ENCODE measurements at places on chromosomes 1 and 21.

DNA sequence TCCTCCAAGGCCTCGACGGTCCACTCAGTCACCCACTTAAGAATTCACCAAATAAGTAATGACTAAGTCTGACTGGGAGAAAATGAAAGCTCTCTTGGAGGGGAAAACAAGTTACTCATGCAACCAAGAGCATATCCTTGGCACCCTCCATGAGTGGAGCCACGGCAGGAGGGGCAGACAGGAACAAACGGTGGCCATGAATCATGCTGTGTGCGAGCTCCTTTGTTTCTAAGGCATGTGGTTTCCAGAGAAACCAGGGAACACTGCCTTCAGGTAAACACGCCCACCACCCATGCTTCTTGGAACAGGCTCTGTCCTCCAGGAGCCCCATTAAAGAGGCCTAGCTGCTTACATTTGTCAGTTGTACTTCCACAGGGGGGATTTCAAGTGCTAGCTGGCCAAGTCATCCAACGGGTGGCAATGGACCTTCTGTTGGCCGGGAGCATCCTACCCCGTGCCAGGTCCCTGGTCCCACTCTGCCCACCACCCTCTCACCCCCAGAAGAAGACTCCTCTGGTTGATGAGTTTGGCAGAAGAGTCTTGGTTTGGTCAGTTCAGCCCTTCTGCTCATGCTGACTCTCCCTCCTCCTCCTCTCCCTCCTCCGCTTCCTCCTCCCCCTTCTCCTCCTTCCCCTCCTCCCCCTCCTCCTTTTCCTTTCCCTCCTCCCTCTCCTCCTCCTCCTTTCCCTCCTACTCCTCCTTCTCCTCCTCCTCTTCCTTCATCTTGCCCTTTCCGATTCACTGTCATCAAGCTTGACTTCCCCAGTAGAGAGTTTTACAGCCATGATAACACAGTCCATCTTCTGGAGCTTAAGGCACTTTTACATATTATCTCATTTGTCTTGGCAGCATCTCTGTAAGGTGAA, 107.6 kb downstream of the CCDC185 start:
- peak; percentile 42 for DNase-seq

GRCh38 chr1:205319081-205320018, 2.2 kb downstream of the NUAK2 start:
- peak; percentile 29 for DNase-seq

DNA sequence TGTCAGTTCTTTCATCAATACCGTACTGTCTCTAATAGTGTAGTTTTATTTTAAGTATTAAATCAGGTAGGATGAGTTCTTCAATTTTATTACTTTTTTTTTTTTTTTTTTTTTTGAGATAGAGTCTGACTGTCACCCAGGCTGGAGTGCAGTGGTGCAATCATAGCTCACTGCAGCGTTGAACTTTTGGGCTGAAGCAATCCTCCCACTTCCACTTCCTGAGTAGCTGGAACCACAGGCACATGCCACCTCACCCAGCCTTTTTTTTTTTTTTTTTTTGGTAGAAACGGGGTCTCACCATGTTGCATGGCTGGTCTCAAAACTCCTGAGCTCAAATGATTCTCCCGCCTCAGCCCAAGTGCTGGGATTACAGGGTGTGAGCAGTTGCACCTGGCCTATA, 44.3 kb downstream of the INAVA start:
- no peak for DNase-seq

- peak; percentile 37 for DNase-seq
Observed at GRCh38 chr1:156705321-156705917, at the start of gene CRABP2. Gene CRABP2 (minus strand): TSS chr1:156705583. CDS start chr1:156705446, 137 bp downstream.

DNA sequence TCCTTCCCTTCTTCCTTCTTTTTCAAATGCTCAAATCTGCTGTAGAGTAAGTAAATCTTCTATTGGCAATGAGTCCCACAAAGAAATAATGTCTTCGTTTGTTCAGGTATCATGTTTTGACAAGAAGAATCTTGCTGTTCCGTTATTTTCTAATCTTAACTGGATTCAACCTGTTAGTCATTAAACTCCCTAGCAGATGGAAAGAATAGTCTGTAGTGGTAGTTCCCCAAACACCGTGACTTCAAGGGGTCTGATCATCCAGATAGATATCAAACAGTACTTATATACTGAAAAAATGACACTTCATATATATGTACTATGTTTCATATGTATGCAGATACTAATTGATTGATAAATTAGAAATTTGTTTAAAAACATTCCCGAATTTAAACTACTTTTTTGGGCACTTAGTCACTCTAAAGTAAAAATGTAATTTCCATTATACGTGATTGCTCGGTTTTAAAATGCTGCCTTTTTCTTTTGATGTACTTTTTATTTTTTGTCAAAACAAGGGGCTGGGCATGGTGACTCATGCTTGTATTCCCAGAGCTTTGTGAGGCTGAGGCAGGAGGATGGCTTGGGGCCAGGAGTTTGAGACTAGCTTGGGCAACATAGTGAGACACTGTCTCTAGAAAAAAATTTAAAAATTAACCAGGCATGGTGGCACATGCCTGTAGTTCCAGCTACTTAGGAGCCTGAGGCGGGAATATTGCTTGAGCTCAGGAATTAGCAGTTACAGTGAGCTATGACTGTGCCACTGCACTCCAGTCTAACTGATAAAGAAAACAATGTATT, 335.7 kb upstream of the SNX7 start:
- no peak for DNase-seq

DNA sequence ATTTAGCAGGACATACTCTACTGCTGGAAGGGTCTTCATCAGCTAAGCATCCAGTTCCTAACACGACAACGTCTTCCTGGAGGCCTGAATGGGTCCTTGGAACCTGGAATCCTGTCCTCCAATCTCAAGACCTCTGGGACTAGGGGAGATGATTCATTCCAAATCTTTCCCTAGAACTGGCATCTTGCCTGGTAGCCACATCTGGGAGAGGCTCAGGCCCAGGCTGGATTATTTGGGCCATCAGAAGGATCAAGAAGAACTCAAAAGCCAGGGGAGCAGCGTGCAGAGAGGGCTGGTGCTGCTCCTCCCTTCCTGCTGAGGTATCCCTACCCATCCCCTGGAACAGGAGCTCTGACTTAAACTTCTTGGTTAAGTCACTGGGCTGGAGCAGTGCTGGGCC, 2.8 kb upstream of the PHLDA3 start:
- DNase-seq, result no peak

- DNase-seq, result no peak
Observed at GRCh38 chr1:2788506-2789163, 12.9 kb downstream of the TTC34 start.

- DNase-seq, result no peak
Observed at GRCh38 chr1:24764848-24765247, 19.6 kb downstream of the CLIC4 start.

- DNase-seq, result no peak
Observed at GRCh38 chr21:22516230-22516629, 1518.0 kb downstream of the NCAM2 start.

DNA sequence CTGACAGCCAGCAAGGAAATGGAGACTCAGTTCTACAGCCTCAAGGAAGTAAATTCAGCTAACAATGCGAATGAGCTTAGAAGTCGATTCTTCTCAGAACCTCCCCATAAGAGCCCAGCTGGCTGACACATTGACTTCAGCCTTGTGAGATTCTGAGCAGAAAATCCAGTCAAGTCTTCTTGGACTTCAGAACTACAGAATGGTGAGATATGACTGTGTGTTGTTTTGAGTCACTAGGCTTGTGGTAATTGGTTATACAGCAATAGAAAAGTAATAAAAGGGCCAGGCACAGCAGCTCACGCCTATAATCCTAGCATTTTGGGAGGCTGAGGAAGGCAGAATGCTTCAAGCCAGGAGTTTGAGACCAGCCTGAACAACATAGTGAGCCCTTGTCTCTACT, 161.8 kb upstream of the IVNS1ABP start:
- DNase-seq, result no peak

- no peak for DNase-seq
Observed at GRCh38 chr1:59132295-59132694, 164.6 kb upstream of the FGGY start.

- DNase-seq, result no peak
Observed at GRCh38 chr1:234507626-234508387, 28.8 kb upstream of the TARBP1 start.

DNA sequence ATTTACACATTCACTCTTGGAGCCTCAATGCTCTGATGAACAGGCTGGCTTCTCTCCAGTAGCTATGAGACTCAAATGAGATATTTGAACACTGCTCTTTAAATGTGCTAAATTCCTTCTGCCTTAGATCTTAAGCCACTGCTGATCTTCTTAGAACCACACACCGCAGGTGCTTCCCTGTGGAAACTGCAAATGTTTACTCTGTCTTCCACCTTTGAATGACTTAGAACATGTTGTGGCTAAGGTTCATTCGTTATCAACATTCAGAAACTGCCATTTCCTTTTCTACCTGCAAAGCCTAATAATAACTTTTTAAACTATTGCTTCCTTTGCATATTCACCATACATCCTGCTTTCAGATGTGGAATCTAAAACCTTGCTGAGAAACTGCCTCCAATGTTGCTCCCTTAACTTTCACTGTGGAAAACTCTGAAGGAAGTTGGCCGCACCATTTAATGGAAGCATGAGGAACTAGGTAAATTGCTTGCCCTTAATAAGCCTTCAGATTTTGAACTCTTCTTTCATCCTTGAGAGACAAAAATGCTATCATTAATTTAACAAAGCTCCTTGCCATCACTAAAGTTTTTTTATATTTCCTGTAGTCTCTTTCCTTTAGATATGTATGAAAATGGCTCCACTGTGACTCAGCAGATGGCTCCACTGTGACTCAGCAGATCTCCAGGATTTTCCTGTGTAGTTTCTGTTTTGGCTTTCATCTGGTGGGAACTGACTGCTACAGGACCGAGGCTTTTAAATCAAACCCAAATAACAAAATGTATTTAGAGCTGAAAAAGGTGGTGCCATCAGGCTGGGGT, 143.8 kb downstream of the TNFSF18 start:
- DNase-seq, result no peak

DNA sequence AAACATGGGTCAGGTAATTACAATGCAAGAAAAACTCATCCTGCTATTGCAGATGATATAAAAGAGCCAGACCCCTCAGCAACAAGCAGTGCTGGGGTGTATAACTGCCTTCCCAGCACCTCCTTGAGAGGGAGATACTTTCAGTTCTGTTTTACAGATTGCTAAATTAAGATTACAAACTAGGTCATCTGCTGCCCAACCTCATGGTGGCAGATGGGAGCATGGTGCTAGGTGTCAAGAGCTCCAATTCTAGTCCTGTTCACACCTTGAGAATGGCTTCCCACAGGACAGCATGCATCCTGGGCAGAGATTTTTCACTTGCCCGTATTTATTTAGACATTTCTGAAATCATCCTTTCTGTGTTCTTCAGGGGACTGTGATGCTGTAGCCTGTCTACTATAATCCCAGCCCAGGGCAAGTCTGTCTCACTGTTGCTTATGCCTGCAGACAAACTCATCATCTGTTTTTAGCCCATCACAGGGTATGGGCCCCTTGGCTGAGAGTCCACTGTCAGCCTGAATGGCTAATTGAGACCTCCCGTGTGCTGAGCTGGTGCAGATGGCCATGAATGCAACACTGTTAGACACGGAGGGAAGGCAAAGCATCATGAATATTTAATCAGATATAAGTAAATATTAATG, 40.2 kb upstream of the PBX1 start:
- no peak for DNase-seq

GRCh38 chr1:230702934-230703678, 10.8 kb downstream of the AGT start:
- DNase-seq, result no peak

DNA sequence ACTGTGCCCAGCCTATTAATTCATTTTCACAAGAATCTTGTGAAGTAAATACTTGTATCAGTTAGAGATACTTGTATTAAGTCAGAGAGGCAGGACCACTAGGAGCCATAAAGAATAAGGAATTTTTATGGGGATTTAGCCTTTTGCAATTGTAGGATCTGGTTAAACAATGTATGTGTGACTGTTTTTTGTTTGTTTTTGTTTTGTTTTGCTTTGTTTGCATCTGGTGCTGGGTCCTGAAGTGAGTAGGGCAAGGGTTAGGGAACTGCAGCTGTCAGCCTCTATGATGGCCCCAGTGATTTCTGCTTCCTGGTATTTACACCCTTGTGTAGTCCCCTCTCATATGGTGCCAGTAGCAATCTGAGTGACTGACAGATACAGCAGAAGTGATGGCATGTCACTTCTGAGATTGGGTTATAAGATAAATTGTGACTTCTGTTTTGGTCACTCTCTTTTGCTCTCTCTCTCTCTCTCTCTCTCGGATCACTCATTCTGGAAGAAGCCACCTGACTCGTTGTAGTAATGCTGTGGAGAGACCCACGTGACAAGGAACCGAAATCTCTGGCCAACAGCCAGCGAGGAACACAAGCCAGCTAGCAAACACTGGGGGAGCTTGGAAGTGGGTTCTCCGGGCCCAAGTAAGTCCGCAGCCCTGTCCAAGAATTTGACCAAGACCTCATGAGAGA, 96.2 kb upstream of the MARK1 start:
- no peak for DNase-seq

DNA sequence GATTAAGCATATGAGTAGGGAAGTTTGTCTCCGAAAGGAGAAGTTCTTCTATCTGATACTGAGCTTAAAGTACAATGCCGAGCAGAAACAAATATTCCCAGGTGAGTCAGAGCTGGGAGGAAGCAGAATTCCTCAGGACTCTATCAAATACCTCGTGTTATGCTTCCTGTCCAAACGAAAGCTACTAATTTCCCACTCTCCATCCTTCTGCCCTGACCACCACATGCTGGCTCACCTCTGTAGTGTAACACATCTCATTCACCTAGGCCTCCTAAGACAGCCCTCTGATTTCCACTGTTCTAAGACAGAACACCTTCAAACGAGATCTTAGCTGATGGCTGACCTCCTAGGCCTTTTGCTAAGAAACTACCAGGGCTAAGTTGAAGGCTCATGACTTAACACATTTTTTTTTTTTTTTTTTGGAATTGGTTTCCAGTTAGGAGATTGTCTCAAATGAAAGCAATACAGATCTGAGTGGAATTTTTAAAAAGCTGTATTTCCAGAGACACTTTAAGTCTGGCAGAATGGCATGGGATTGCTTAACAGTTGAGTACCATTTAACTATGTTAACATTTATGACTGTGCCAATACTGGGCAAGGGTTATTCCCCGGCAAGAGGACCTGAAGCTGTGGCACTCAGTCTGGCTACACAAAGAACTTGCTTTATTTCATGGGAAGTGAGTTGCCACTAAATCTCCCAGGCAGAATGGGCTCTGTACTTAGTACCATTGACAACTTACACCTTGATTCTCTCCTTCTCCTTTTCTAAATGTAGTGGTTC, 583.4 kb downstream of the DPYD start:
- no peak for DNase-seq

DNA sequence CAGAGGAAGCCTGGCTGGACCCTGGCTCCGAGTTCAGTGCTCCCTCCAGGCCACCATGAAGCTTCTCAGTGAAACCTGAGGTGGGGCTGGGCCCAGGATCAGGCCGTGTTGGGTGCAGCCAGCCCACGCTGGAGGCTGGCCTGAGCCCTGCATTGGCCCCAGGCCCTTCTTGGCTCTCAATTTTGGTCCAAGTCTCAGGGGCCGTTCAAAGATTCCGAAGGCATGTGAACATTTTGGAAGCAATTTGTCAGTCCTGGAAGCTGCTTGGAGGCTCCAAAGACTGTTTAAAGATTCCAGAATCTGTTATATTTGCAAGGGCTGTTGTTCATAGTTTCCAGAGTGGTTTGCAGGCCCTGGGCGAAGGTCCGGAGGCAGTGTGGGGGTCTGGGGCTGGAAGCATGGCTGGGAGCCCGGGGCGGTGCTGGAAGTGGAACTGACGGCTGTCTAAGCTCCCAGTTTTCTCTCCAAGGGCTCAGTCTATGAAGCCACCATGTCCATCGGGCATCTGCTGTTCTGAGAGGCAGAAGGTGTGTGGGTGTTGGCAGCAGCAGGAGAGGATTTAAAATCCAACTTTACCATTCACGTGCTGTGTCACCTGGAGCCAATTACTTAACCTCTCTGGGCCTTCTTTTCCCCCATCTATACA, 104.9 kb downstream of the EPHB2 start:
- no peak for DNase-seq
